ENCODE measurements at places on chromosomes 1 and 21. TPM values are rescaled to one million over a fixed set of nuclear protein-coding genes. Genes with fewer than 3 reads are reported as not detected.

LRRC38 gene
- total RNA-seq: not detected

PTGS2 gene
- total RNA-seq: 1.1 TPM

TSPEAR gene
- not detected for total RNA-seq

GSTM4 gene
- total RNA-seq: 9.9 TPM

CTH gene
- total RNA-seq: 14.3 TPM

TFF2 gene
- total RNA-seq: not detected

DCST1 gene
- not detected for total RNA-seq

FAM72B gene
- 21.6 TPM for total RNA-seq

SOD1 gene
- total RNA-seq: 336 TPM

TIE1 gene
- total RNA-seq: 0.23 TPM

UBL4B gene
- total RNA-seq: not detected

APP gene
- total RNA-seq: 75.8 TPM

AK5 gene
- total RNA-seq: 0.17 TPM

AGMAT gene
- 31.5 TPM for total RNA-seq

LCE1C gene
- not detected for total RNA-seq

GIPC2 gene
- total RNA-seq: not detected

GJB5 gene
- not detected for total RNA-seq

ZBTB8A gene
- total RNA-seq: 0.19 TPM

TSPAN2 gene
- total RNA-seq: 0.21 TPM

All from activated CD4-positive, alpha-beta T cell treated with anti-CD3 and anti-CD28 coated beads, Interleukin-2, amount 10 ng/mL, durations not matched to agents 24 days and 14 days (primary cell).